ENCODE measurements at places on chromosomes 3 and 15.

DNA sequence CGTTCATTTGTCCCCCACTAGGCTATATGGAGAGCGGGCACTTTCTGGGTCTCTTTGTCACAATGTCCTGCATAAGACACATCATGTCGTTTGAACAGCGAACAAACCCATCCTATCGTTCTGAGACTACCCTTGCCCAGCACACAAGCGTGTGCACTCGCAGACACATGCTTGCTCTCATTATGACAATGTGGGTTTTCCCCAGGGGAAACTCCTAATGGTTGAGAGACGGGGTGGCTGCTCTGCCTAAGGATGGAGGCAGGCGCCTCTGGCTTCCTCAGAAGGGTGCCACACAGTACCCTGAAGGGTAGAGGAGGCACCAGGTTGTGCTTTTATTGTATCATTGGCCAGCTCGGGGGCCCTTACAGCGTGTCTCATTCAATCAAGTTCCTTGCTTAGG lies 51.0 kb upstream of the MYZAP start:
- no peak for DNase-seq

- DNase-seq: no peak
These were observed 18.2 kb downstream of the SSR3 start for GRCh38 chr3:156536524-156537316.

DNA sequence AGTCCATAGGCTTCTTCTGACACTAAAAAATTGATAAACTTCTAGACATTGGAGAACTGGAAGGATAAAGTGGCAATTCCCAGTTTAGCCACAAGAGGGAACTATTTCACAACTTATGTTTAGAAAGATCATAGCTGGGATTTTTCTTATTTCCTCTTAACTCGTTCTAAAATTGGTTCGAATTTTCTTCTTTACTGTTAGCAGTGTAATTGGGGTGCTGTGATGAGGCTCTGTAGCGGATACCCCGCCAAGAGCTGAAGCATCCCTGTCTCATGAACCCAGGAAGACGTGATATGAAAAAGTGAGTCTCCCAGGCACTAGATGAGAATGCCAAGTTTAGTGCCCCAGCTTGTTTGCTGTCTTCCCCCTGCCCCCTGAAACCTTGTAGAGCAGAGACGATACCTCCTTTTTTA lies 85.1 kb downstream of the PDCD6IP start:
- DNase-seq: peak; percentile 64

- DNase-seq: no peak
These were observed 952.6 kb downstream of the AGBL1 start for GRCh38 chr15:87032295-87032694.

DNA sequence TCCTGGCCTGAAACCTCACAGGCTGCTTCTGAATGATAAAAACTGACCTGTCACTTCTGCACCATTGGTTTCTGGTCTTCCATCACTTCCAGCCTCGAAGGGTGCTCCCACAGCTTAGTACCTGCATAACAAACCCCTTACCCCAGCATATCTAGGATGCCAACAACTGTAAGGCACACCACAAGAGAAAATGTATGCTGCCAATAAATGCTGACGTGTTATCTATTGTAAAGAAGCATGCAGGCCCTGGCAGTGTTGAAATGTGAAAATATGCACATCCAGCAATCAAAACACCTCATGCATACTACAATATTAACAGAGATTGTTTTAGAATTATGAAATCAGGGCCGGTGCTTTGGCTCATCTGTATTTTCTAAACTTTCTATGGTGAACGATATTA lies 242.0 kb upstream of the NSMCE3 start:
- DNase-seq: no peak

DNA sequence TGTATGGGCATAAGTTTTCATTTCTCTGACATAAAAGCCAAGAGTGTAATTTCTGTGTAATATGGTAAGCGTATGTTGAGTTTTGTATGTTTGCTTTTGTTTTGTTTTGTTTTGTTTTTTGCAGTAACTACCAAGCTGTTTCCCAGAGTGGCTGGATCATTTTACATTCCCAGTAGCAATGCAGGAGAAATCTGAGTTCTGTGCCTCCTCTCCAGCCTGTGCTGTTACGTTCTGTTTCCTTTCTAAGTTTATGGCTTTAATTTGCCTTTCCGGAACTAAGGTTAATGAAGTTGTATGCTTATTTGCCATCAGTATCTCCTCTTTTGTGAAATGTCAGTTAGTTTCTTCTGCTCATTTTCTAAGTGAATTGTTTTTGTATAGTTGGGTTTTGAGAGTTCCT lies 307.8 kb downstream of the GABRG3 start:
- DNase-seq: no peak

GRCh38 chr3:137509354-137510045 lies 254.6 kb upstream of the SOX14 start:
- no peak for DNase-seq

DNA sequence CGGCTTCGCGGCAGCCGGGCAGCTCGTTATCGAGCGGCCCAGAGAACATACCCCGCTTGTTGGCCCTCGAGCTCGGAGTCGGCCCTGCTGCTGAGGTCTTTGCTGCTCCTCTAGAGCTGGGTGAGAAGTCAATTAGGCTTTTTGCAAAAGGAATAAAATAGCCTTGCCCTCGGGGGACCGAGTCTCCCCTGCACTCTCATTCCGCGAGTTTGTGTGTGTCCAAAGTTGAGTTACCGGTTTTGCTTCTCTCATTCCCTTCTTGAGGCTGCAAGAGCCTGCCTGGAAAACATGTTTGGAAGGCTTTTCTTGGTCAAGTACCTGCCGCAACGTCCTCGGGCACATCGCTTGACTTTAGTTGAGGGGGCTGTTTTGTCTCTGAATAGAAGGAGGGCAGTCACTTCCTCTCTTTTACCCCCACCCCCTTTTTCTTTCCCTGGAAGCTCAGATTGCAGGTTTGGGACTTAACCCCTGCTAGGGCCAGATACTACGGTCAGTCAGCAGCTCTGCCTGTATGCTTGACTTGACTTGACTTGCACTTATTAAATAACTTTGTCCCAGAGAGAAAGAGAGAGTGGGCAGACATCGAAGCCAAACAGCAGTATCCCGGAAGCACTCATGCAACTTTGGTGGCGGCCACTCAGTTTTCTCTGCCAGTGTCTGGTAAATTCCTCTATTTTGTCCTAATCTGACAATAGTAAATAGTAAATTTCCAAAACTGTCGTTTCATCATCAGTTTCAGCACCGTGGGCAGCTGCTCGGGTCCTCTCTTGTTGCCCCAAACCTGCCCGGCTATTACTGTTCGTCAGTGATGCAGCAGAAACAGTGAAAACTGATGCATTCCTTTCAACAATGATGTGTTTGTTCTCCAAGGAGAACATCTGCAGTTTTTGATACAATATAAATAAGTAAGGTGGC lies 609 bp downstream of the RNF13 start:
- no peak for DNase-seq

DNA sequence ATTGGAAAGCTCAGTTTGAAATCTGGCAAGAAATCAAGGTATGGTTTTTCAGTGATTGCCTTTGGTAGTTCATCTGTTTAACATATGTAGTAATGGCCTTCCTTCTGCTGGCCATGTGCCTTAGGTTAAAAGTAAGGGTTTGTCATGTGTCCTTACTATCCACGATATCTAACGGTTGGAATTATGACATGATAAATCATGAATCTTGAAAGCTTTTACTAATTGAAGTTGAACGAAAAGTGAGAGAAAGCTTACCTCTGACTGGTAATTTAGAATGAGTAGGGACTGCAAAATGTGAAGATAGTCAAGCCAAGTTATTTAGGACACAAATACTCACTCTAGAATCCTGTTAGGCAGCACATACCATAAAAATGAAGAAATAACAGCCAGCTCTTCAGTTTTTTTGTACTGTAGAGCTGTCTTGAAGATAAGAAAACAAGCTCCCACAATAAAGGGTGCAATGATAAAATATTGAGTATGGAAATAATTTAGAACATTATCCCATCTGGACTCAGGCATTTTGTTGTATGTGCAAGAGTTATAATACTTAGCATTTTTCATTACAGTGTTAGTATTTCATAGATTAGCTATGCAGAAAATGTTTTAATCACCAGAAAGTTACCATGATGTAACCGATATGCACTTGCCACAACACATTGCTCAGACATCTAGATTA lies 303.4 kb downstream of the ZNF385D start:
- DNase-seq: no peak

DNA sequence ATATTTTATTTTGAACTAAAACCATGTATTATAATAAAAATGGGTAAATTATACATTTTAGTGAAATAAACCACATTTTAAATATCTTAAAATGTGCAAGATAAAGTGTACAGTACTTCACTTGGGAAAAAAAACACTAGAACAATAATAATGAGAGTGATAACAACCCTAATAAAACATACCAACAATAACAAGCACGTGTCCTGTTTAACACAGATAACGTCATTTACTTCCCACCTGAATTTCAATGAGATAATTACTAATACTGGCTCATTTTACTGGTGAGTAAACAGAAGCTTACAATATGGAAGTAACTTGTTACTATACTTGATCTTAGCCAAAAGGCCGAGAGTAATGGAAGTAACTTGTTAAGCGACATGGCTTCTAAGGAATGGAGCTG lies 110.2 kb upstream of the PRTG start:
- DNase-seq: no peak
